ENCODE measurements at places on chromosomes 16 and 17. TPM values are rescaled to one million over a fixed set of nuclear protein-coding genes. Genes with fewer than 3 reads are reported as not detected.

- ATAC-seq = no peak
Measured at GRCh38 chr16:79348521-79349306, 251.8 kb downstream of the MAF start.

Gene SLFN11
- 3.2 TPM for total RNA-seq

Gene GP2
- total RNA-seq = 0.14 TPM

Gene CDH8
- total RNA-seq = 6.0 TPM

All from motor neuron (in vitro differentiated cells).